ENCODE measurements at places on chromosomes 2 and 18. TPM values are rescaled to one million over a fixed set of nuclear protein-coding genes. Genes with fewer than 3 reads are reported as not detected.

The CREG2 gene
- total RNA-seq = not detected

The GREB1L gene
- not detected for total RNA-seq

The KHK gene
- total RNA-seq = 9.1 TPM

The NTSR2 gene
- total RNA-seq = not detected

The CCDC141 gene
- total RNA-seq = 13.2 TPM

The ASPRV1 gene
- 1.2 TPM for total RNA-seq

The REL gene
- 19.9 TPM for total RNA-seq

The GCA gene
- 6.5 TPM for total RNA-seq

The FNDC4 gene
- 0.16 TPM for total RNA-seq

The BCL2 gene
- 113 TPM for total RNA-seq

The TEX261 gene
- total RNA-seq = 44.8 TPM

The VWA3B gene
- total RNA-seq = not detected

The TGFA gene
- 3.7 TPM for total RNA-seq

The MDH1B gene
- total RNA-seq = not detected

The STAT1 gene
- 229 TPM for total RNA-seq

GRCh38 chr2:201883606-201884369 lies 77.5 kb downstream of the CDK15 start:
- peaks cover 4% of the 10 kb centered on the region for H3K4me1 ChIP-seq
- no peak for DNase-seq
- H3K27ac ChIP-seq = no peak overlapping the region
- no peaks in the 10 kb centered on the region for H3K27me3 ChIP-seq
- H3K4me3 ChIP-seq = no peak overlapping the region

DNA sequence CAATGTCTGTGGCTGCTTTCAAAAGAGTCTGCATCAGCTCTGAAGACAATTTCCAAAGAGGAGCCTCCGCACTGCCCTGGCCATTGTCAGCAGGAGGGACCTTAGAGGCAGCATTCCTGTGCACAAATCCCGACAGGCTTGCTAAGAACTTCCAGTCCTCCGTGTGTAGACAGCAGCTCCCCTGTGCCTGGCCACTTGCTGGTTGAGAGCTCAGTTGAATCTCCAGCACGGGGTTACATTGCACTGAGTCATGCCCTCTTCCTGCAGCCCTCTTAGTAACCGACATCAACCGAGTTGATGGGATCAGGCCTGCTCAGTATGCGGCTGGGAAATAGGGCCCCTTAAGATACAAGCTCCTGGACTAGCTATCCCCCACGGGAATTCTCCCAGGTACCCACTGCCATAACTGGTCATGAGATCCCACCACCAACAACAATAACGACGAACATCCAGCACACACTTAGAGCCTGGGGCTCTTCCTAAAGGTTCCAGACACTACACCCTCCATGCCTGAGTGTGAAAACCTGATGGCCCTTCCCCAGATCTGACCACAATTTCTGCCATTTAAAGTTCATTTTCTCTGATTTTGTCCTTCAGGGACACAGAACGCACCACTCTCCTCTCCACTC lies 12.0 kb downstream of the ATP6V1B1 start:
- H3K27ac ChIP-seq = no peak overlapping the region
- H3K4me3 ChIP-seq = no peak overlapping the region
- peaks cover 3% of the 10 kb centered on the region for H3K27me3 ChIP-seq
- H3K4me1 ChIP-seq = peaks cover 23% of the 10 kb centered on the region
- DNase-seq = no peak
- no peaks in the 10 kb centered on the region for H3K36me3 ChIP-seq

DNA sequence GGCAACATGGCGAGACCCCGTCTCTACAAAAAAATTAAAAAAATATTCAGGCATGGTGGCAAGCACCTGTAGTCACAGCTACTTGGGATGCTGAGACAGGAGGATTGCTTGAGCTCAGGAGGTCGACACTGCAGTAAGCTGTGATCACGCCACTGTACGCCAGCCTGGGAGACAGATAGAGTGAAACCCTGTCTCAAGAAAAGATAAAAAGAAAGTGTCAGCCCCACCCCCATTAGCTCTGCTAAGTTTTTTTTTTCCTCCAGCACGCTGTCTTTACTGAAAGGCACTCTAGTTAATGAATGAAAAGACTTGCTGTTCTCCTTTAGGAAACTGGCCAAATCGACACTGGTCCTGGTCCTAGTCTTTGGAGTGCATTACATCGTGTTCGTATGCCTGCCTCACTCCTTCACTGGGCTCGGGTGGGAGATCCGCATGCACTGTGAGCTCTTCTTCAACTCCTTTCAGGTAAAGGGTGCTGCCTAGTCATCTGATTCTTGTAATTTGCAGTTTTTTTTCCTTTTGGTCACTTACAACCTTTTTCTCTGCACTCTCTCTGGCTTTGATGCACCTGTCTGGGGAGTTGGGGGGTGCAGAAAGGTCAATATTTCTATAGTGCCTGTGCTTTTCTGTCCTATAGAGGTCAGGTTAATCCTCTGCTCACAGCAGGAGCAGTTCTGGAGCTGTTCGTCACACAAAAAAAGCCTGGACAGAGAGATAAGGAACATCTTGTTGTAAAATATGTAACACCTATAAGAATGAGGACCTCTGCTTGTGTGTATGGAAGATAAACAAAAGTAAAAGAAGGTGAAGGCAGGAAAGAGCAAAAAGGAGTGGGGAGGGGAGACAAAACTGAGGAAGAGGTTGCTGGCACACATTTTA lies 82.3 kb downstream of the PTH2R start:
- H3K4me3 ChIP-seq = no peak overlapping the region
- H3K27me3 ChIP-seq = no peaks in the 10 kb centered on the region
- no peak for DNase-seq
- no peaks in the 10 kb centered on the region for H3K36me3 ChIP-seq
- no peak overlapping the region for H3K27ac ChIP-seq

- H3K4me1 ChIP-seq = no peaks in the 10 kb centered on the region
- no peaks in the 10 kb centered on the region for H3K36me3 ChIP-seq
- no peaks in the 10 kb centered on the region for H3K27me3 ChIP-seq
- H3K27ac ChIP-seq = no peak overlapping the region
- no peak for DNase-seq
- no peak overlapping the region for H3K4me3 ChIP-seq
Observed at GRCh38 chr2:212451786-212452231, 86.8 kb downstream of the ERBB4 start.

- no peak overlapping the region for H3K4me3 ChIP-seq
- H3K27me3 ChIP-seq = no peaks in the 10 kb centered on the region
- no peak overlapping the region for H3K27ac ChIP-seq
- H3K4me1 ChIP-seq = no peaks in the 10 kb centered on the region
Observed at GRCh38 chr18:74861154-74861553, 263.5 kb downstream of the ZNF407 start.

DNA sequence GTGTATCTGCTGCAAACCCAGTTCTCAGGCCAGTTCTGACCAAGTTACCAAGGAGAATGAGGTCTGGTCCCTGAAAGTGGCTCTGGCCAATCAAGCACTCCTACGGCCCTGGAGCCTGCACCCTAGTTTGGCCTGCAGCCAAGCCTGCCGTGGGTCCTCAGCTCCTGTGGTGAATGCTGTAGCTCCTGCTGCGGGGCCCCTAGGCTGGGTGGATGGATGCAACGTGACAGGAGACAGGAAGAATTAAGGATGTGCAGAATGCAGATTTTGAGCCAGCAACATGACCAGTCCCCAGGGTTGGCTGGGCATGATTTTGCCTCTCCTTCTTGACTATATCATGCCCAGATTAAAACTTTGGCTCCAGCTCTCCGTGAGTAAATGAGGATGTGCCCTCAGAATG lies 97.2 kb downstream of the SMAD7 start:
- H3K4me3 ChIP-seq = no peak overlapping the region
- no peak for DNase-seq
- no peaks in the 10 kb centered on the region for H3K27me3 ChIP-seq
- no peak overlapping the region for H3K27ac ChIP-seq
- H3K36me3 ChIP-seq = no peaks in the 10 kb centered on the region
- peaks cover 53% of the 10 kb centered on the region for H3K4me1 ChIP-seq

GRCh38 chr2:157732596-157732995 lies 103.9 kb upstream of the ACVR1C start:
- DNase-seq = no peak
- H3K36me3 ChIP-seq = peaks cover 41% of the 10 kb centered on the region
- H3K27me3 ChIP-seq = no peaks in the 10 kb centered on the region
- no peaks in the 10 kb centered on the region for H3K4me1 ChIP-seq
- no peak overlapping the region for H3K4me3 ChIP-seq

- no peaks in the 10 kb centered on the region for H3K27me3 ChIP-seq
- DNase-seq = no peak
- peak overlapping the region; percentile 87 for H3K27ac ChIP-seq
- H3K4me3 ChIP-seq = peak overlapping the region; percentile 38
- no peaks in the 10 kb centered on the region for H3K36me3 ChIP-seq
Observed at GRCh38 chr2:45567974-45568789, 42.9 kb downstream of the SRBD1 start.

- no peak overlapping the region for H3K4me3 ChIP-seq
- H3K27me3 ChIP-seq = no peaks in the 10 kb centered on the region
- no peaks in the 10 kb centered on the region for H3K36me3 ChIP-seq
- no peak overlapping the region for H3K27ac ChIP-seq
- peaks cover 3% of the 10 kb centered on the region for H3K4me1 ChIP-seq
Observed at GRCh38 chr2:136021976-136022375, 36.5 kb upstream of the DARS1 start.

DNA sequence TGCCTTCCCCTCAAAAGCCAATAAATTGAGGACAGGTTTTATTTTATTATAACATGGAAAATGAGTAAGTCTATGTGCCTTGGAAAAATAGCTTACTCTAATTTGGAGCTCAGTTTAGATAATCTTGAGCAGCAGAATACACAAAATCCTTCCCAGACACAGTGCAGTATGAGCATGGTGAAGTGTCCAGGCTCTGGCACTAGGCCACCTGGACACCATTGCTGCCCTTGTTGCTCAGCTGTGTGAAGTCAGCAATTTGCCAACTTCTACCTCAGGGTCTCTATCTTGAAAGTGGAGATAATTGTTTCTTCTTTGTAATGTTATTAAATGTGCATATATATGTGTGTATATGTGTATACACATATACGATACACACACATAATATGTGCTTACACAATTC lies 104.9 kb upstream of the CAVIN2 start:
- no peaks in the 10 kb centered on the region for H3K36me3 ChIP-seq
- H3K27ac ChIP-seq = no peak overlapping the region
- no peak overlapping the region for H3K4me3 ChIP-seq

GRCh38 chr2:202072737-202073401 lies at the start of gene KIAA2012:
Gene KIAA2012 (plus strand): TSS chr2:202073255. CDS start chr2:202073628, 373 bp downstream.
- no peaks in the 10 kb centered on the region for H3K4me1 ChIP-seq
- no peak for DNase-seq
- H3K27me3 ChIP-seq = peaks cover 3% of the 10 kb centered on the region

- no peak overlapping the region for H3K4me3 ChIP-seq
- no peak for DNase-seq
- H3K4me1 ChIP-seq = no peaks in the 10 kb centered on the region
- no peak overlapping the region for H3K27ac ChIP-seq
Observed at GRCh38 chr18:49090901-49091300, 140.1 kb upstream of the SMAD7 start.

DNA sequence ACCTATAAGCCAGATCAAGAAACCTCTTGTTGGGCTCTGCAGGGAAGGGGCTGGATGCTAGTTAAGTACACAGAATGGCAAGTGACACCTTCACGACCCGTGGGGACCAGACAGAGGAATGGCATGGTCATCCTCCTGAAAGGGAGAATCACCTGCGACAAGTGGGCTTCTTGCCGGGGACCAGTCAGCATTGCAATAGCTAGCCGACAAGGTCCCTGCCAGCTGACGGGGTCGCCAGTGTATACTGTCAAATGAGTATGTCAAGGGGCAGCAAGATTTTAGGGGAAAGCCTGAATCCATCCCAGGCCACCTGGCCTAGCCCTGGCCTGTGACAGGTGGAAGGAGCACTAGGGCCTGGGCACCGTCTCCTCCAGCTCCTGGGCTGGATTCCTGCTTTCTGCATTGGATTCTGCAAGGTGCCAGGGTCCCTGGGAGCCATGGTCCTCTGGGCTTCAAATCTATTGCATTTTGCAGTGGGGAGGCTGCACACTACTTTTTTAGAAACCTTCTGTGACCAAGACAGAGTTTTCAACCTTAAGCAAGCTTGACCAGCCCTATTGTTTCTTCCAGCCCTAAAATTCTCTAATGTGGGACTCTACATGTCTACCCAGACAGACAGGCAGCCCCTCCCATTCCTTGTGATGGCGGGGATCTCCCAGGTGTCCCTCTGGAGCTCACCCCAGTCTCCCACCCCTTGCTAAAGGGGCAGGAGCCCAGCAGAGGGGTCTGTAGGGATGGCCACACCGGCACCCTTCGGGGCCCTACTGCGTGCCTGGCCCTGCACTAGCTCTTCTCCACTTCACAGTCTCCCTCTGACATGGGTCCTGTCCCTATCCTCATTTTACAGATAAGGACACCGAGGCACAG lies 178.5 kb downstream of the GLI2 start:
- H3K27ac ChIP-seq = no peak overlapping the region
- peaks cover under 1% of the 10 kb centered on the region for H3K27me3 ChIP-seq
- no peaks in the 10 kb centered on the region for H3K36me3 ChIP-seq
- no peak overlapping the region for H3K4me3 ChIP-seq
- H3K4me1 ChIP-seq = no peaks in the 10 kb centered on the region

DNA sequence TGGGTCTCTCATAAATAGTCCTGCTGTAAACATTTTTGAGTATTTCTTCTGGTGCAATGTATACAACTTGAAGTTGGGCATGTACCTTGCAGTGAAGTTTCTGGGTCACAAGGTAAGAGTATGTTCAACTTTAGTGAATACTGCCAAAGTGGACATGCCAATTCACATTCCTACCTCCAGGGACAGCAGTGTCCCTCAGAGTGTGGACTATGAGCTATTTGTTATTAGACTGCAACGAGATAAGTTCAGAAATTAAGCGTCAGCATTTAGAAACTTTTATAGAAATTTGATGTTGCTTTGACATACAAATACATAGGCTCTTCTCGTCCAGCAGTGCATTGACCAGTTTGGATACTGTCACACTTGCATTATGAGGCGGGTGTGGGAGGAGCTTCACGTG lies 7.2 kb upstream of the ACKR3 start:
- H3K4me3 ChIP-seq = no peak overlapping the region
- H3K27me3 ChIP-seq = no peaks in the 10 kb centered on the region
- H3K4me1 ChIP-seq = peaks cover 3% of the 10 kb centered on the region

DNA sequence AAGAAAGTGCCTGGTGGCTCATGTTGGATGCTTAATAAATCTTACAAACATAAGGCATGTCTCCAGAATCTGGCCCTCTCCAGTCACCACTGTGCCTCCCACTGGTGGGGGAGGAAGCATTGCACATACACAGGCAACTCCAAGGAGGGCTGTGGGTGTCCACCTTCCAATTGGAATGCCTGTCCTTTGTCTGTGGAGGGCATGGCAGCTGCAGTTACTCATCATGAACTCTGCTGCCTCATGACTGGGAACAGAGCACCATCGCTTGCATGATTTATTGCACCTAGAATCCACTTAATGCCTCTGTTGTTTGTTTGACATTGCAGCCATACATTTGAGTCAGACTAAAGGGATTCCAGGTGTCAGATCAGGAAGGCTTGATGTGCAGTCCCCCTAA lies 278.9 kb downstream of the PRKCE start:
- H3K27me3 ChIP-seq = no peaks in the 10 kb centered on the region
- H3K4me1 ChIP-seq = no peaks in the 10 kb centered on the region
- no peak for DNase-seq
- no peak overlapping the region for H3K27ac ChIP-seq
- H3K36me3 ChIP-seq = no peaks in the 10 kb centered on the region
- H3K4me3 ChIP-seq = no peak overlapping the region

- no peak overlapping the region for H3K4me3 ChIP-seq
- H3K27ac ChIP-seq = peak overlapping the region; percentile 74
- H3K27me3 ChIP-seq = no peaks in the 10 kb centered on the region
- DNase-seq = peak; percentile 48
- peaks cover 9% of the 10 kb centered on the region for H3K4me1 ChIP-seq
- H3K36me3 ChIP-seq = no peaks in the 10 kb centered on the region
Observed at GRCh38 chr2:70523996-70524965, 29.3 kb downstream of the TGFA start.
